Esophagus muscularis mucosa (tissue), 4 donors: ENCODE measurements at places on chromosomes 12 and 14.
A peak's percentile ranks its signal among the peaks of the same experiment; 100 is the strongest.

GRCh38 chr14:38316922-38317321 lies 61.0 kb upstream of the CLEC14A start:
- no peak for DNase-seq

DNA sequence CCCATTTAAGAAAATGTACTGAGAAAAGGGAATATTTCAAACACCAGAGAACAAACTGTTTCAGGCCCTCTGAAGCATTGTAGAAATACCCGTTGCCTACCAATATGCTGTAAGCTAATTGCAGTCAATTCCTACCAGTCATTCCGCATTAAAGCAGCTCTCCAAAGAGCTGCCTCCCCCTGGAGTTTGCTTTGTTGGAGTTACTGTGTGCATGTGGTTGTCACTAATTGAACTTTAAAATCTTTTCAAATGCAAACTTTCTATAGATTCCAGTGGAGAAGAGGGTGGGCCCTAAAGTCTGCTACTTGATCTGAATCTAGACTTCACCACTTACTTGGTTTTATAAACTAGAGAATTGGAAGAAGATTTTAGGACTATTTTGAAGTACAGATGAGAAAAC lies 112.7 kb downstream of the PLXNC1 start:
- DNase-seq: no peak

- no peak for DNase-seq
Observed at GRCh38 chr12:12181511-12181910, 85.3 kb downstream of the LRP6 start.

DNA sequence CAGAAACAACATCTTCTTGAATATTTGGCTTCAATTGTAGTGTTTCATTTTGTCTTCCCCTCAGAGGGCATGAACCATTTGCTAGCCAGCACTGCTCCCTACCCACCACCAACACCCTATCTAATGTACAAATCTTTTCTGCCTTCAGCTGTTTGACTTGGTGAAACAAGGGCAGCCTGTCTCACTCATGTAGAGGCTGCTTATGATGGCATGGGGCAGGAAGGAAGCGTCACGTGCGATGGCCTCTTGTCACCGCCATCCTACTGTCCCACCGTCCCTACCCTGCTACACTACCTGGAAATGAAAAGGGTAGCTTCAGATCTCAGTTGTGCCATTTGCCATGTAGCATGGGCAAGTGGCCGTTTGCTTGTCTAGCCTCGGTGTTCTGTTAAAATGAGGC lies 29.9 kb upstream of the LRTM2 start:
- DNase-seq: peak; percentile 47

- DNase-seq: no peak
Observed at GRCh38 chr12:6961695-6962284, 8.7 kb downstream of the PHB2 start.

DNA sequence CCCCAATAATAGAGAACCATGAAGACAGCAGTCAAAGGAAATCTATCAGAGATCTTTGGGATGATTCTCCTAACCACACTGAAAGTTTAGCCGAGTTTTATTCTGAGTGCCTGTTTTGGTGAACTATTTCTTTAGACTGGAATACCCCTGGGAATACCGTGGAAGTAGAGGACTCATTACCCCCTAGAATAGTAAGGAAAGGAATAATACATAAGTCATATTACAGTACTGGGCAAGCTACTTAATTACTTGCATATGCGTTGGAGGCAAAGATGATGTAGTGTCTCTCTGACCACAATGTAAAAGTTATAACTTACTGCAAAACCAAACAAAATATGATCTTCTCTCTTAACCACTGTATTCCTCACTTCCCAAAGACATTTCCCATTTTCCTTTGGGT lies 25.5 kb downstream of the ZC2HC1C start:
- no peak for DNase-seq

DNA sequence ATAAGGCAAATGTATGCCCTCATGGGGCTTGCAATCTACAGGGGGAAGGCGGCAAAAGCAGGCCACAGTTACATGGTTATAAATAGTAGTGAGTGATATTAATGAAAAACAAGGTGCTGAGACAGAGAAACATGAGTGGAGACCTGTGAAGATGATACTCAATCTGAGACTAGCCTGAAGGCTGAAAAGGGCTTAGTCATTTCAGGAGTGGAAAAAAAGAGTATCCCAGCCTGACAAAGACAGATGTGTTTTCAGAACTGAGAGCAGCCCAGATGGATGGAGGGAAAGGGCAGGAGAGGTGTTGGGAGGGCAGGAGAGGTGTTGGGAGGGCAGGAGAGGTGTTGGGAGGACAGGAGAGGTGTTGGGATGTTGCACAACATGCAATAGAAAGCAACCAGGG lies 181.9 kb downstream of the C12orf42 start:
- DNase-seq: no peak

DNA sequence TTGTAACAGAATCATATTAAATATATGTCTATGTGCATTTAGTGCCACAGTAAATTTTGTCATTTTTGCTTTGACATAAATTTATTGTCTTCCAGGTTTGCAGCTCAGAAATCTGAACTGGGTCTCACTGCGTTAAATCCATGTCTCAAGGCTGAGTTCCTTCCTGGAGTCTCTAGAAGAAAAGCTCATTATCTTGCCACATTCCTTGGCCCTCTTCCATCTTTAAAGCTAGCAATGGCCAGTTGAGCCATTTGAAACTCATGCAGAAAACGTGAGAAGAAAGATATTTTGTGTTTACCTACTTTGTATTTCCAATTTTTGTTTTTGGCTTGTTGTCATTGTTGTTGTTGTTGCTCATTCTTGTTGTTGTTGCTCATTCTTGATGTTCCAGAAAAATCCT lies 10.7 kb downstream of the PRH1 start:
- DNase-seq: no peak

- no peak for DNase-seq
Observed at GRCh38 chr12:65306366-65307168, 28.1 kb downstream of the MSRB3 start.

GRCh38 chr12:106149096-106149784 lies 10.5 kb upstream of the NUAK1 start:
- DNase-seq: no peak

DNA sequence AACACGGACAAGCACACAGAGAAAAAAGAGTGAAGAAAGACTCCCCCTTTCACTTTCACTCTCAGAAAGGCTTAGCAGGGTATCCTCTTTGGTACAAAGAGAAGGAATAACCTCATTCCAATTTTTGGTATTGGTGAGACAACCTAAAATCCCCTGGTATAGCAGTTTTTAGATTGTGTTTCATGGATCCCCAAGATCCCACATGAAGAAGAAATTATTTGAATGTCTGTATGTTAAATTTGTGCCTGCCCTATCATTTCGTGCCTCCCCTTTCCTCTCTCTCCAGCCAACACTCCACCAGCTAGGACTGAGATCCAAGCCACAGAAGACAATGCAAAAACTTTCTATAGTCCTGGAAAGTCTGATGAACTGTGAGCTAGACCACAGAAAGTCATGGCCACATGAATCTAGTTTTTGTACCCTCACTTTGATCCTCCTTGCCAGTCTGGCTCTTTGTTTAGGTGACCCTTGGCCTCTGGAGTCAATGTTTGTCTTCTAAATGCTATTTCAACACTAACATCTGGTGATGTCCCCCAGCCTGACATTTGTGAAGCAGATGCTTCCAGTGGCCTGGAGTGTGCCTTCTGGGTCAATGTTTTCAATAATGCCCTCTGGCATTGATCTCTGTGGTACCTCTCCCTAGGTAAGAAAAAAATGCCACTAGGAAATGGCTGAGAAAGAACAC lies 181.9 kb upstream of the BMP4 start:
- no peak for DNase-seq

GRCh38 chr14:104826189-104826860 lies 25.4 kb downstream of the ZBTB42 start:
- peak; percentile 97 for DNase-seq

GRCh38 chr12:80655751-80656150 lies 51.7 kb upstream of the MYF6 start:
- no peak for DNase-seq

DNA sequence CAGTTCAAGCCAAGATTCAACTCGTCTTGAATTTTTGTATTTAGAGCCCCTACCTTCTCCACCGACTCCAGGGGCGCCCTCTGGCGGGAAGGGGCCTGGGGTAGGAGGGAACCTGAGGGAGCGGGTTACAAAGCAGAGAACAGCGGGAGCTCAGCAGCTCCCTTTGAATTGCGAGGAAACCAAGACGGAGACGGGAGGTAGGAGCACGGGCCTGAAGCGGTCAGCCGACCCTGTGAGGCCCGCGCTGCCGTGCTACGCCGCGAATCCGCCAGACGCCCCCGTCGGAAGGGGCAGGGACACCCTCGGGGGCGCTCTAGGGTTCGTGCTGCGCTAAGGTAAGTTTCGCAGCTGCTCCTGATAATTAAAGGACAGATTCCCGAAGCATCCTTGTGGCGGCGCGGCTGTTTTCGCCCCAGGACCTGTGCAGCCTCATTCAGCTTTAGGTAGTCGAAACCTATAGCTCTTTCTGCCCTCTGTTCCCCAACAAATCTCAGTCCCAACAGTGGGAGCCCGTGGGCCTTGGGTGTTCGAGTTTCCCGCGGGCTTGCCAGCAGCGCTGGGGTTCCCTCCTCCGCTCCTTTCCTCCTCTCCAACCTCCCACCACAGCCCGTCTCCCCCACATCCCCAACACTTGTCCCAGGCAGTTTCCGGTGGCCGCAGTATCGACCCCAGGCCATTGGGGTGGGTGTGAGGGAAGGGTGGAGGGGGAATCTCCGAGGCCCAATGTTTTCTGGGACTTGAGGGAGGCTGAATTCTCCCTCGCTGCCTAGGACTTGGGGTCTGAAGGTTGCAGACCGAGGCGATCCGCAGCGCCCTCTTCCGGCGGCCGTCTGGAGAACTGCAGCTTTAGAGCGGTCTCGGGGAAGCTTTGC lies 5.1 kb upstream of the NKX2-1 start:
- DNase-seq: peak; percentile 89

GRCh38 chr14:103518422-103519042 lies 4.1 kb downstream of the CKB start:
- no peak for DNase-seq

GRCh38 chr14:22872833-22873520 lies 1.4 kb downstream of the LRP10 start:
- no peak for DNase-seq

DNA sequence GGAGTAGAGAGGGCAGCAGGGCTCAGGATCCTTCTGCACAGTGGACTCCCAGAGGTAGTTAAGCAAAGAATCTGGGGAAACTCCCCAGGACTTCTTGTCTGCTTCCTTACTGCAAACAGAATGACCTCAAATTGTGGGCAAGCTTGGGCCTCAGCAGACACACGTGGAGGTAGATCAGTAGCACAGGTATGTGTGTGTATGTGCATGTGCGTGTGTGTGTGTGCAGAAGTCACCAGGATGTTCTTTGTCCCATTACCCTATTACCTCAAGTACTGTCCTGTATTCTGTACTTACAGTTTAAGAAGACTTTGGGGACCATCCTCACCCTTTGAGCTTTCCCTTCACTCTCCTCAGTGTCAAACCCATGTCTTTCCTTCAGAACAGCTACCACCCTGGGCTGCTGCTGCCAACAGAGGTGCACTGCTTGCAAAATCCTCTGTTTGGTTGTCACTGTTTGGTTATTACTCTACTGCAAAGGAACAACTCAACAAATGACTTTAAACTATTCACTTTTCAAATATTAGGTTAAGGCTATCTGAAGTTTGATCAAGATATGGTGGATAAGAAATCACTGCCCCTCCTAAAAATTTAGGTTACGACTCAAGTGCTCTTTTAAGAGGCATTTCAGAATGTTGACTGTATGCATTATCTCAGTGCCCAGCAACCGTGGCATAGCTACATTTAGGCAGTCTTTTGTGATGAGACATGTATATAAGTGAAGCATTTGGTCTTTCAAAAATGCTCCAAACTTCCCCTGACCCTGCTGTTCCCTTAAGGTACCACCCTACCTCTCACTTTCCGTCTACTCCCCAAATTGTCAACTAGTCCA lies 78.2 kb upstream of the MBIP start:
- no peak for DNase-seq

DNA sequence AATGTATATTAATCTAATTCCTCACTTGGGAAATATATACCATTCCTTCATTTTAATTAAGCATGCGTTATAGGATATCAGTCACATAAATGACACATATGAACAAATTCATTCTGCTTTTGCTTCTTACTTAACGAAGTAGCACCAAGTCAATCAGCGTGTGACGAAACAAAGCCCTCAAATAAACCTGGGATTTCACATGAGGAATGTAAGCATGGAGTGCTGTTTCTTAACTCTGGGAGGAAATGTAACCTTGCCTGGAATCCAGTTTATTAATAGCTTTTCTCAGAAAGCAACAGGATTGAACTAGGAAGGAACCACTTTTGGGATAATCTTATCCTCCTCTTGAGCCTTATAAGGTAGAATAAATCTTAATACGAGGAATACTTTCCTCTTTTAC lies 72.0 kb downstream of the NIN start:
- no peak for DNase-seq

- no peak for DNase-seq
Observed at GRCh38 chr12:31280183-31280582, 45.8 kb downstream of the SINHCAF start.

DNA sequence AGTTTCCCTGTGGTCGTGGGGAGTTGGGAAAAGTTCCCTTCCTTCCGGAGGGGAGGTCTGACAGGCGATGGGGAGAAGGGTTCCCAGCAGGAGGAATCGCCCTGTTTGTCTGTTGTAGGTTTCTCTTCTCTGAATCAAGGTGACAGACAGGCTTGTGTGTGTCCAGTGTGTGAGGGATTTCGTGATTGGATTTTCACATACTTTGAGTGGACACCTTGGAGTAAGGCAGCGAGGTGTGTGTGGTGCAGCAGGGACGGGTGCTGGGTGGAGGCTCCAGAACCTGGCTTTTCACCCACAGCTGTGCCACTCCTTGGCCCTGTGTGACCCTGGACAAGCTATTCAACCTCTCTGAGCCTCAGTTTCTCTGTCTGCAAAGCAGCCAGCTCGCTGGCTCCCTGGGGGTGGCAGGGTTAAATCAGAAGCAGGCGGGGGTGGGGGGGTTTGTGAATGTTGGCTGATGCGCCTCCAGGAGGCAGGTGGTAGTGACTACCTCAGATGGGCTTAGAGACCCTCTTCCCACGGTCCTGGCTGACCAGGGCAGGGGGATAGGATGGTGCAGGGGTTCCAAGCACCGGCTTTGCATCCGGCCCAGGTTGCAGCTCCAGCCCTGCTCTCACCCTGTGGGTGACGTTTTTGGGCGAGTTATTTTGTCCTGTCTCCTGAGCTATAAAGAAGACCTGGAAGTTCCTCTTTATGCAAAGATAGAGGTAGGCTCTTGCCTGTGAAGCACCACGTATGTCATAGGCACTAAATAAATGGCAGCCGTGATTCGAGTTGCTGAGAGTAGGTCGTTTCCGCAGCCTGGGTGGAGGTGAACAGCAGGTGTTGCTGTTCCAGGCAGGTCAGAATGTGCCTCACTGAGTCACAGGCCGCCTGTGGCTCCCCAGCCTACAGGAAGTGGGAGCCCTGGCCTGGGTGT lies 679 bp downstream of the BDKRB2 start:
- DNase-seq: no peak
